Osteocyte (in vitro differentiated cells): ENCODE measurements at places on chromosomes 1 and 21. TPM values are rescaled to one million over a fixed set of nuclear protein-coding genes. Genes with fewer than 3 reads are reported as not detected.

The HUNK gene
- total RNA-seq: 0.83 and 1.8 TPM in 2 replicates

GRCh38 chr1:54859700-54860391 lies 27.1 kb downstream of the DHCR24 start:
- no peak for DNase-seq

The VSIG8 gene
- total RNA-seq: not detected in 2 replicates

DNA sequence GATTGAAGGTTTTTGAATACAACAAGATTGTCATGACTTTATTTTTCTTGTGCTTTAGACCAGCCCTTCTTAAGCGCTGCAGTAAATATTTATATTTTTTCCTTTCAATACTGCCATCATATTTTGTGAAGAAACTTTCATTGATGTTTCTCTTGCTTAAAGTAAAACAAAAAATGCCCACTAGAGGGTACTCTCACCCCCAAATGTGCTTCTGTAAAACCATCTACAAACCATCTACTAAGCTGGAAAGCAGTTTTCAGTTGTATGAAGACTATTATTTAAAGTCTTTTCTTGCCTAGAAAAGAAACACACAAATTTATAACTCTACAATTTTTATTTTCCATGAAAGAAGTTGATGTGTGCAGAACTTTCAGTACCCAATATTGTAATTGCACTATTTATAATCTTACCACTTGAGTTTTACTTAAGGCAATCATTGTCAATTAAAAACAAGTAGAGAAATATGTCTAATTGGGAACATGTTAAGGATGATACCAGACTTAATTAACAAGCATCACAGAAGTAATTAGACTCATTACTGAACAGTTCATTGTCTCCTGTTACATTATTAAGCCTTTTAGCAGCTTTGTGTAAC lies 10.7 kb downstream of the LEPR start:
- no peak for DNase-seq

DNA sequence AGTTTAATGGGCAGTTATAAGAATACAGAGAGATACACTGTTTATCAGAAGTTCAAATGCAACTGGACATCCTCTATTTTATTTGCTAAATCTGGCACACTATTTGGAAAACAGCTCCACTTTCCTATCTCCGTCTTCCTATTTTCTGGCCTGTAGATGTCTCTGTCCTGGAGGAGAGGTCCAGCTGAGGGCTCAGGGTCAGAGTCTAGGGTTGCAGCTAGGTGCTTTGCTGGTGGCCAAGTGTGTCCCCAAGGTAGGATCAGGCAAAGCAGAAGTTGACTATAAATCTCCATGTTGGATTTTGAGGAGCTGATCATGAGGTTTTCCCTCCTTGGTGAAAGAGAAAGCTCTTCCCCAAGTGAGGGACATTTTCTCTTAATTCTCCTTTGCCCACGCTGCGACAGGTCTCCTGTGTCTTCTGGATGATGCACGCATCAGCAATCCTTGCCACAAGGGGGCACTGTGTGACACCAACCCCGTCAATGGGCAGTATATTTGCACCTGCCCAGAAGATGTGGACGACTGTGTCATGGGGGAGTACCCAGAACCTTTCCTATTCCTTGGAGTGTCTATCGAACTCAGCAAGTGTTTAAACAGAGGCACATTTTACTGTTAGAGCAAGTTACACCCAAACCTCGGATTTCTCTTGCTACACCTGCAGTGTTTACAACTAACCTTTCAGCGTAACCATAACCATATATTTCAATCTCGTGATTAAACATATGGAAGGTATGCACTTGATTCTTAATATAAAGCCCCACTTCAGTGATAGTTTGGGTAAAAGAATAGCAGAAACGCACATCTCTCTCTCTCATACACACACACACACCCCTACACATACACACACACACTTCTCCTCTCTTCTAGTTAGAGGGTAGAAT lies 10.2 kb downstream of the ADAM30 start:
- DNase-seq: no peak

- no peak for DNase-seq
Measured at GRCh38 chr1:162687870-162688269, 55.6 kb downstream of the DDR2 start.

- DNase-seq: no peak
Measured at GRCh38 chr1:61482170-61482734, 242.7 kb downstream of the TM2D1 start.

DNA sequence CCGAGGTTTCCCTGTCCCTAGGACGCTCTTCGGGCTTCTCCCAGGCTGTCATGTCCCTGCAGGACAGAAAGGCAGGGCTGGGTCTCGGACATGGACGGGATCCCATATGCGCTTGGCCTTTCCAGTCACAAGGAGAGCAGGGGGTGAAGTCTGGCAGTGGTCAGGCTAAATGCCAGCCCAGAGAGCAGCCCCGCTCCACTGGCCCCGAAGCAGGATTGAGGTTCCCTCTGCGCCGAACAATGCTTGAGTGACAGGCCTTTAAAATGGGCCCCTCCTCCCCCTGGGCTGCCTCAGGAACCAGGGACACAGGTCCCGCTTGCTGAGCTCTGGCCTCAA lies 12.7 kb downstream of the DRAXIN start:
- DNase-seq: no peak

The CHIT1 gene
- total RNA-seq: not detected in 2 replicates

- no peak for DNase-seq
Measured at GRCh38 chr1:107727866-107728265, 237.1 kb downstream of the VAV3 start.

GRCh38 chr21:21238629-21239400 lies 240.6 kb downstream of the NCAM2 start:
- DNase-seq: no peak

GRCh38 chr1:145751491-145752037 lies 32.3 kb downstream of the CD160 start:
- DNase-seq: no peak

GRCh38 chr1:78490861-78491450 lies at the start of gene PTGFR:
Gene PTGFR (plus strand): TSS chr1:78490974. CDS start chr1:78492744, 1,770 bp downstream.
- no peak for DNase-seq

The WNT2B gene
- 2.3 TPM in 2 replicates for total RNA-seq

- DNase-seq: no peak
Measured at GRCh38 chr1:58155418-58156123, 391.0 kb downstream of the OMA1 start.

DNA sequence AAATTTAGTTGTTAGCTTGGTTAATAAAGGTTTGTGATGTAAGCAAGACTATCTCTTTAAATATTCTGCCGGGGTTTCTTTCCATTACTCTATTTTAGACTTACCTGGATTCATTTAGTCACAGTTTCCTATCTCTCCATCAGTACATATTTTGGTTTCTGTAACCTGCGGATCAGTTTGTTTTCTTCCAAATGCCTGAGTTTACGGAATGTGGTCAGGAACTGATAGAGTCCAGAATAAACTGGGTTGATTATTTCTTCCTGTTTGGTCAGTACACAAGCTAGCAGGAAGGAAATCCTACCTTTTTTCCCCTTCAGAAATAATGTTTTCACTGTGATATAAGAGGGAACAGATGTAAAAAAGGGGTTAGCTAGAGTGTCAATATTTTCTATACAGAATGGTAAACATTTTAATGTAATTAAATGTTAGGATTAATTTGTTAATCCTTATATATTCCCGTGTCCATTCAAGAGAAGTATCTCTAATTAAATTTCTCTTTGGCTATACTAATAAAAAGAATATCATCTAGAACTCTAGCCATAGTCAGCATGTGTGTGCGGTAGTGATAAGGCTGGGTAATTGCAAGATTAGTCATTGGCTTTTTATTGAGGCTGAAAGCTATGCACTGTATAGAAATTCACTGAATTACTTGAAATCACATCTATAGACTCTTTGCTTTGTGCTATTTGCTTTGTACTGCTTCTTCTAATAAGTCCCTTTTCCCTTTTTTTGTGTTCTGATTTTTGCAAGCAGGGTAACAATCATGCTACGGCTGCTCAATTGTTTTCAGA lies 144.7 kb upstream of the ADGRL4 start:
- DNase-seq: no peak

DNA sequence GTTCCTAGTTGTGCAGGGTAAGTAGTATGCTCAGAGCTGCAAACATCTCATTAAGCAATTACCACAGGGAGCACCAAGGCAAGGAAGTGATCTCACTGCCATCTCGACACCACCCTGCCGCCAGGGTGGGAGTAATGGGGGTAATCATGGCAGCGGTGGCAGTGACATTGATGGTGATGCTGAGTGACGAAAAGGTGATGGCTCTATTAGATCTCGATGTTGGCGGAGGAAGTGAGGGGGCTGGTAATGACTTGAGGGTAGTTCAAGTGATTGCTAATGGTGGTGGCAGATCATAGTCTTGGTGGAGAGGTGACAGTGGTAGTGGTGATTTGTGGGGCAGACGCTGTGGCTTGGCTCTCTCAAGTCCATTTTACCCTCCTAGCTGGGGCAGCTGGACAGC lies 25.4 kb upstream of the TENT5B start:
- DNase-seq: no peak

GRCh38 chr1:225987491-225988316 lies 11.4 kb downstream of the SDE2 start:
- DNase-seq: no peak

- no peak for DNase-seq
Measured at GRCh38 chr1:26994787-26995517, 1.5 kb downstream of the TRNP1 start.

The MRPL55 gene
- total RNA-seq: 46.1 and 47.4 TPM in 2 replicates

- DNase-seq: no peak
Measured at GRCh38 chr1:232988572-232989040, 38.2 kb downstream of the NTPCR start.

The CRYBG2 gene
- total RNA-seq: not detected in 2 replicates

- no peak for DNase-seq
Measured at GRCh38 chr1:20172033-20172590, 13.8 kb upstream of the UBXN10 start.

DNA sequence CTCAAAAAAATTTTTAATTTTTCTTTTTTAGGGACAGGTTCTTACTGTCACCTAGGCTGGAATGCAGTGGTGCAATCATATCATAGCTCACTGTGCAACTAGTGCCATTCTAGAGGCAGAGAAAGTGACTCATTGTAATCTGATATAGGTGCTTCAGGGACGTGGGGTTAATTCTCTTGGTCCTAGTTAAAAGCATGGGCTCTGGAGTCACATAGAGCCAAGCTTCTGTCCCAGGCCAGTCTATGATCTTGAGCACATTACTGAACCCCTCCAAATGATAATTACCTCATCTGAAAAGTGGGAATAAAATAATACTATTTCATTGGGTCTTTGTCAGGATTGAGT lies 1.1 kb upstream of the ADIPOR1 start:
- DNase-seq: no peak

The PCAT6 gene
- total RNA-seq: 3.8 and 5.2 TPM in 2 replicates

The SPRR4 gene
- total RNA-seq: not detected in 2 replicates

DNA sequence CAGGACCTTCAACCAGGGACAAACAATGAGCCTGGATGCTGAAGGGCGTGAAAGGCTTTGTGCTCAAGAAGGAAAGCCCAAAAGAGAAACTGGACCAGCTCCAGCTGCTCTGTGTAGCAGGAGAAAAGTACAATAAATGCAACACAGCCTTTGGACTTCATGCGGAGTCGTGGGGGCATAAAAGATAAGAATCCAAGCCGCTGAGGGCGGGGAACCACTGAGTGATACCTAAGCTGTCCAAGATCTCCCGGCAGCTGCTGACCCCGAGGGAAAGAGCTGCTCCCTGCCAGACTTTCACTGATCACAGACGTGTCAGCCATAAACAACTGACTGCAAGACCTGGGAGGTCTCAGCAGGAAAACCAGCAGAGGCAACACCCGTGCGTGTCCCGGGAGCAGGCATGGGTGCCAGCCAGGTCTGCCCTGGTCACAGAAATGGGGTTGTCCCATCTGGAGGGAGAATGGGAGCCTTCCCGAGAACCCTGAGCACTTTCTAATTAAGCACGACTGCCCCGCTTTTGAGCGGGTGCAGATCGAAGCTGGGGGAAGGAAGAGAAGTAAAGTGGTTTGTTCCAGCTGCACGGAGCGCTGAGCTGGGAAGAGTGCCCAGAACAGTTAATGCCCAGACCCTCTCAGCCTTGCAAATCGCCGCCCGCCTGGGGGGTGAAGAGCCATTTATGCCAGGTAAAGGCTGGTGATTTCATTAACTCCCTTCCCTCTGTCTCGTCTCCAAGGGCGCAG lies 68.3 kb upstream of the TARDBP start:
- no peak for DNase-seq

DNA sequence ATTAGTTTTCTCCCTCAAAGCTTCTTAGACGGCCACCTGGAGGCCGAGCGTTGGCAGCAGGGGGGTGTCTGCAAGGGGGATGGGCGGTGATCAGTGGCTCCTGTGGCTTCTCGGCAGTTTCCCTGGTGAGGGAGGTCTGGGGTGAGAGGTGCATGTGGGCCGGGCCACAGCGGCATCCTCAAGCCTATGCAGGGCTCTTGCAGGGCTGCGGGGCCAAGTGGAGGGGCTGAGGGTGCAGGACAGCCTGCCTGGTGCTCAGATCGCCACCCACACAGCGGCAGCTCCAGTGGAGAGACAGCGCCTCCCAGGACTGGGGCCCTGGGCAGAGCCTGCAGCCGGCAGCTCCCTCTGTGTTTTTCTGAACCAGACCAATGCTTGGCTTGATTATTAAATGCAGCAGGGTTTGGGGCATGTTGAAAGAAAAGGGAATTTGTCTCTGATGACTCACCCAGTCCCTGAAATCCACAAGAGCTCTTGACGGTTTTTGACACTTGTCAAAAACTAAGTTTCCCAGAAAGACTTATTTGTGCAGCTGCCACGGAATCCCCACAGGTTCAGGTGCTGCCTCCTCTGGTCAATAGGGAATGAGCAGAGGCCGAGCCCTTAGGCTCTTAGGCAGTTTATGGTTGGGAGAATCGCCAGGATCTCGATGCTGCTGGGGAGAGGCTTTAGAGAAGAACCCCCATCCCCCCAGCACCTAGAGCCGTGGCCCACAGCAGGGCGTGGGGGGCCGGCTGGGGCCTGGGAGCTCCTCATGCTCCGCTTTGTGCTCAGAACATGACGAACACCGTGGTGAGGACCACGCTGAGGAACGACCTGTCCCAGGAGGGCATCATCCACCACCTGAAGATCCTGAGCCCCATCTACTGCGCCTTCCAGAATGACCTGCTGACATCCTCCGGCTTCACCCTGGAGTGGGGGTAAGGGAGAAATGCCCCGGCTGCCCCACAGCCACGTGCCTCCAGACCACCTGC lies 54.7 kb downstream of the UMODL1 start:
- no peak for DNase-seq

DNA sequence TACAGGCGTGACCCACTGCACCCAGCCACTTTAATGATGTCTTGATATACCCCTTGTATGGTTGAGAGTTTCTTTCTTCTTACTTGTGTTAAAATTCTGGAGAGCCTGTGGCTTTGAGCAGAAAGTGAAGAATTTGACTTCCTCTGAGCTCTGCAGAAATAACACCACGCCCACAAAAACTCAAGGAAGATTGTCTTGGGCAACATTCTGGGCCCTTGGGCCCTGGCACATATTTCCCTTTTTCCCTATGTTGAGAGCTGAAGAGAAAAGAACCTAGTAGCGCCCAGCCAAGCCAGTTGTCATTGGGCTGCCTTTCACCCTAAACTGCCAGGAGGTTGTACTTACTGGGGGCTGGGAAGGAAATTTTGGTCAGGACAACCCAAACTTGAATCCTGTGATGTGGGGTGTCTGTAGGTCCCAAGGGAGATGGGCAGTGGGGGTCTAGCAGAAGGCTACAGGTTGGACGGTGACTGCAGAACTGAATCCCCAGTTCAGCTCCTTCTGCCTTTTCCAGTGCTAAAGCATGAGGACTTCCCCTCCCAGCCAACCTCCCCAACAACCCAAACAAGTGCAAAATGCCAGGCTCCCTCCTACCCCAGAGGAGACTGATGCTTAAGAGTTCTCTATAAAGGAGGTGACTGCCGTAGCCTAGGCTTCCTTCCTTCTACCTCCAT lies 11.7 kb upstream of the SNAPIN start:
- no peak for DNase-seq
